ENCODE measurements at places on chromosomes 5 and 9.

GRCh38 chr5:115214541-115214940 lies 44.8 kb upstream of the TRIM36 start:
- no peak for DNase-seq

GRCh38 chr5:119409235-119409815 lies 43.0 kb upstream of the HSD17B4 start:
- DNase-seq: no peak

DNA sequence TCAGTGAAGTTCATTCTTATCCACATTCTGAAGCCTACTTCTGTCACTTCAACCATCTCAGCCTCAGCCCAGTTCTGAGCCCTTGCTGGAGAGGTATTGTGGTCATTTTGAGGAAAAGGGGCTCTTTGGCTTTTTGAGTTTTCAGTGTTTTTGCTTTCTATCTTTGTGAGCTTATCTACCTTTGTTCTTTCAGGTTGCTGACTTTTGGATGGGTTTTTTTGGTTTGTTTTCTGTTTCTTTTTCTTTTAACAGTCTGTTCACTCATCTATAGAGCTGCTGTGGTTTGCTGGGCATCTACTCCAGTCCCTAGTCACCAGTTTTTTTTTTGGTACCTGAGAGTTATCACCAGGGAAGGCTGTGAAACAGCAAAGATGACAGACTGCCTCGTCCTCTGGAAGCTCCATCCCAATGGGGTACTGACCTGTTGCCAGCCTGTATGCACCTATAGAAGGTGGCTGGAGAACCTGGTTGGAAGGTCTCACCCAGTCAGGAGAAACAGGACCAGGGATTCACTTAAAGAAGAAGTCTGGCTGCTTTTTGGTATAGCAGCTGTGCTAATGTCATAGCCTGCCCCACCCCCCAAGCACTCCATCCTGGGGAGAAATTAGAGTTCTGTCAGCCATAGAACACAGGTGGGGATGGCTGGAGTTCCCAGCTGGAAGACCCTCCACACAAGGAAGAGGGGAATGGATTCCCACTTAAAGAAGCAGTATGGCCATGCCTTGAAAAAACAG lies 138.6 kb upstream of the TSLP start:
- DNase-seq: no peak

DNA sequence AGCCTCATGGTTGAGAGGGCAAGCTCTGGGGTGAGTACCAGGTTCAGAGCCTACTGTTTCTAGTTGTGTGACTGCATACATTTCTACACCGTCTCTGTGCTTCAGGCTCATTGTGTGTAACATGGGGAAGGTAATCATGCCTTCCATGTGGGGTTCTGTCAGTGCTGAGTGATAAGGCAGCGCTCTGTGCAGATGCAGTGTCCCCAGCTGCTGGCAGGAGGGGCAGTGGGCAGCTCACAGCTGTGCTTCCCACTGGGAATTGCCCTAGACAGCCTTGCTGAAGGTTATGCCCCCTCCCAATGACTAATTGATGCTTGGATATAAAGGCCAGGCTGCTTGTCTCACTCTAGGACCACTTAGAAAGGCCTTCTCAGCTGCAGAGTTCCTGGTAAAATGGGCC lies 121.8 kb upstream of the SAP30L start:
- DNase-seq: no peak

DNA sequence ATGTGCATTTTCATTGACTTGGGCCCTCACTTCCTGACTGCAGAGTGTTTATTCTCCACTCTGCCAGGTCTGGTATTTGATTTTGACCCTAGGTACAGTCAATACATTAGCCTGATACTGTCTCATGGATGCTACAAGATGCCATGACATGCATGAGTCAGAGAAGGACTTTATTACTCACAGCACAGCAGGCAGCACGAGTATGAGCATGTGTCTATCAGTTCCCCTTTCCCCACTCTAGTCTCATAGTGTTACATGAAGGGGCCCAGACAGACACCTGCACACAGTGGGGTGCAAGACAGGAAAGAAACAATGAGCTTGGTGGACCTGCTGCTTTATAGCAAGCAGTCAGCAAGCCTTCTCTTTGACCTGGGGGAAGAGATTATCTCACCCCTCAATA lies 19.6 kb downstream of the ITGA2 start:
- DNase-seq: no peak

- no peak for DNase-seq
Measured at GRCh38 chr9:132663117-132663516, 6.7 kb downstream of the DDX31 start.

DNA sequence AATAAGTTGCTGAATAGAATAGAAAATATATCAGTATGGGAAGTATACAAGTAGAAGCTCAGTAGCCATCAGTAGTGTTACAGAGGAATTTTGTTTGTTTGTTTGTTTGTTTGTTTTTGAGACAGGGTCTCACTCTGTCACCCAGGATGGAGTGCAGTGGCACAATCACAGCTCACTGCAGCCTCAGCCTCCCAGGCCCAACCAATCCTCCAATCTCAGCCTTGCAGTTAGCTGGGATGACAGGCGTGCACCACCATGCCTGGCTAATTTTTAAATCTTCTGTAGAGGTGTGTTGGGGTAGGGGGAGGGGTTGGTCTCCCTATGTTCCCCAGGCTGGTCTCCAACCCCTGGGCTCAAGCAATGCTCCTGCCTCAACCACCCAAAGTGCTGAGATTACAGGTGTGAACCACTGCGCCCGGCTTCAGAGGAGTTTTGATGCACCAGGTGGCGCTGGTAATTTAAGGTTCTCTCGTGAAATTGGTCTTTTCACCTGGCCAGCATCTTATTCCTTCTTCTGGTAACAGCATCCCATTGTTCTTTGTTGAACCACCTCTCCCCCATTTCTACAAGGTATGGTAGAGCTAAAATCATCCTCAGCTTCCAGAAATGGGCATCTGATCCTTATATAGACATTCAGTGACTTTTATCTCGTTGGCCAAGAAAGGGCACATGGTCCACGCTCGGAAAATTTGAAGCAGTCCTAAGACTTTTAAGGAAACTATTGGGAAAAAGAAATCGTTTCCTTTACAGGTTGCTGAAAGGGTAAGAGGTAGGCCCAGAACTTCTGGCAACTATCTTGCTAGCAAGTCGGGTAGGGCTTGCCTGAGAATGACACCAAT lies 157.1 kb downstream of the ARRDC3 start:
- DNase-seq: no peak

DNA sequence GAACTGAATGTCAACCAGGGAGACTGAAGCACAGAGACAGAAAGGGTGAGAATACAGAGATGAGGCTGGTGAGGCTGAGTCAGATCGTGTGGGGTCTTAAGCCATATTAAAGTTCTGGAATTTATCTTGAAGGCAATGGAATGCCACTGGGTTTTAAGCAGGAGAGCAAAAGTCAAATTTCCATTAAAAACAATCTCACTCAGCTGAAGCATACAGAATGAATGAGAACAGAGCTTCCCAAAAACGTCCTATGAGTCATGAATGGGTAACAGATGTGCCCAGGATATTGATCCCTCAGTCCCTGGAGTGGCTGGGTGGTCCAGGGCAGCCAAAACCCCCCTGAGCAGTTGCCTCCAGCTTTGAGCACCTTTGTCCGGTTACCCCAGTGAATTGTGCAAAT lies 44.9 kb downstream of the PFDN1 start:
- DNase-seq: no peak

DNA sequence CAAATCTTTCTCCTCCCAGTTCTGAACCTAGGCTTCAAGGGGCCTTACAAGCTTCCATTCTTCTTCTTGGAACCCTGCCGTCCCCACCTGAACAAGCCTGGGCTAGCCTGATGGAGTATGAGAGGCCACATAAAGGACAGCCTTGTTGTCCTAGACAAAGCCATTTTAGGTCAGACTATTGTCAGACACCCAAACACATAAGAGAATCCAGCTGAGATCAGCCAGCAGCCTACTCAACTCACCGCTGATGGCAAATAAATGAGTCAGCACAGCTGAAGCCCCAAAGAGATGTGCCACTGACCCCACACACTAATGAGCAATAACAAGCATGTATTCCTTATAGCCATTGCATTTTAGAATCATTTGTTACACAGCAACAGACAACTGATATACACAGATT lies 33.8 kb downstream of the SVEP1 start:
- DNase-seq: no peak

DNA sequence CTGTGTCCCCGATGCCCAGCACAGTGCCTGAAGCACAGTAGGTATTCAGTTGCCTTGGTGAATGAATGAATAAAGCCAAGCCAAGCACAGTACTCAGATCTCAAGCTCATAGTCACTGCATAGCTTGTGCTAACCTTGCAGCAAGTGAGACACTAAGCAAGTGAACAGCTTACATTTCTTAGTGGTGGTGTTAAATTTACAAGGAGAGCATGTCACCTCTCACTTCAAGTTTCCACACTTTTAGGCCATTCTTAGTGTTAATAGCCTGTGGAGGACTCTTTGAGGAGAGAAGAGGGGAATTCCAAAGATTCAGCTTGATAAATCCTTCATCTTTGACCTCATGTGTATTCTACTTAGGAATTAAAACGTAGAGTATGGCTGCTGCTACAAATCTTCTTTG lies 104.7 kb downstream of the C9orf152 start:
- no peak for DNase-seq

DNA sequence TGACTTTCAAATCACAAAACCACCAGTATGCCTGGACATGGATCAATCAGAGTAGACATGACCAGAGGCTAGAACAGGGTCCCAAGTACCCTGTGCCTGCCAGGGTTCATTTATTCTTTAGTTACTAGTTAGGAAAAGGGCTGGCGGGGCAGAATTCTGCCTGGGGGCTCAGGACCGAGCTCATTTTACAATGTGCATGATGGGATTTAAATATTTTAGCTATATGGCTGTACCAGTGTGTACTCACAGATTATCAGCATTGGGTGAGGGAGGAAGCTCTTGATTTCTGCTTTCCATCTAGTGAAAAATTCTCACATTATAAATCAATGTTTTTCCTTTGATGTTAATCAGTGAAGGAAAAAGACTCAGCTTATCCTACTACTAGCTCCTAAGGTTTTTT lies 1511.1 kb downstream of the EFNA5 start:
- no peak for DNase-seq

GRCh38 chr5:54460181-54460919 lies 4.9 kb downstream of the HSPB3 start:
- no peak for DNase-seq

- no peak for DNase-seq
Measured at GRCh38 chr5:377326-377981, 55.9 kb downstream of the AHRR start.

GRCh38 chr9:37187713-37188439 lies 67.5 kb downstream of the ZCCHC7 start:
- no peak for DNase-seq

DNA sequence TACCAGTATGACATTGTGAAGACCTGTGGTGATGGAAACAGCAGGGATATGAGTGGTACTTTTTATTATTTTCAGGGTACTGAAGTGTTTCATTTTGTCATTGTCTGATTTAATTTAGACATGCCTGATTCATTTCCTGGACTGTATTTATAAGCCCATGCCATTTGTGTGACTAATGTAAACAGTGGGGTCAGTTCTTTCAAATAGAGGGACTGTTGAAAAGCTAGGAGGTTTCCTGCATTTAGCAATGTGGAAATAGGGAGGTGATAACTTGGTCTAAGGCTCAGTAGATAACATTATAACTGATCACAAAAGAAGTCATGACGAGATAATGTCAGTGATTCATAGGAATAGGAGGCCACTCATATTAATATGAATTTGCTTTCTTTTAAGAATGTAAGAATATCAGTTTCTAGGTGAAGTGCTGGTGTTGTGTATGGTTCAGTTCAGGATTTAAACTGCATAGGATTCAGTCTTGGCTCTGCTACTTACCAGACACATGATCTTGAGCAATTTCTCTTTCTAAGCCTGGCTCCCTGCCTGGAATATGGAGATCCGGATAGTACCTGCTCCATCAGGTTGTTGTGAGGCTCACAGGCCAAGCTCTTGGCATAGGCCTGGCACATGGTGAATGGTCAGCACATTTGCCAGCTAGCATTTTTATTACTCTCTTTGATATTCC lies 7.5 kb downstream of the RASGRF2 start:
- no peak for DNase-seq

- no peak for DNase-seq
Measured at GRCh38 chr9:133869674-133870405, 122.3 kb downstream of the VAV2 start.

GRCh38 chr5:171157276-171157675 lies 151.8 kb upstream of the TLX3 start:
- no peak for DNase-seq

- no peak for DNase-seq
Measured at GRCh38 chr9:135045928-135046738, 41.3 kb upstream of the OLFM1 start.

DNA sequence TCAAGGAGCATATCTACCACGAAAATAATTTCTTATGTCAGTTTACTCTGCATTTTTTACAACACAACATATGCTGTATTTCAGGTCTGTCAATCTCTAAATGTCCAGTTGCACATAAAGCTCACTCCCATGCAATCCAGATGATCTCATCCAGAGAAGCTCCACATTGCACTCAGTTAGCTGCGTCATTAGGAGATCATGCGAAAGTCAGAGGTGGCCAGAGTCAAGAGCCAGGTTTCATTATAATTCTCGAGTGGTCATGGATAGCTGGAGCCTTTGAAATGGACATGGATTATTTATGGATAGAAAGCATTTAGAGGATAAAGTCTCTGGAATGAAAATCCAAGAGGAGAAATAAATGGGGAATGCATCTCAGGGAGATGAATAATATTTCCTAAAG lies 232.3 kb downstream of the GAS1 start:
- DNase-seq: no peak

- no peak for DNase-seq
Measured at GRCh38 chr5:133512896-133513295, 99.4 kb downstream of the FSTL4 start.

- peak; percentile 80 for DNase-seq
Measured at GRCh38 chr5:14257995-14258403, 114.9 kb downstream of the TRIO start.

DNA sequence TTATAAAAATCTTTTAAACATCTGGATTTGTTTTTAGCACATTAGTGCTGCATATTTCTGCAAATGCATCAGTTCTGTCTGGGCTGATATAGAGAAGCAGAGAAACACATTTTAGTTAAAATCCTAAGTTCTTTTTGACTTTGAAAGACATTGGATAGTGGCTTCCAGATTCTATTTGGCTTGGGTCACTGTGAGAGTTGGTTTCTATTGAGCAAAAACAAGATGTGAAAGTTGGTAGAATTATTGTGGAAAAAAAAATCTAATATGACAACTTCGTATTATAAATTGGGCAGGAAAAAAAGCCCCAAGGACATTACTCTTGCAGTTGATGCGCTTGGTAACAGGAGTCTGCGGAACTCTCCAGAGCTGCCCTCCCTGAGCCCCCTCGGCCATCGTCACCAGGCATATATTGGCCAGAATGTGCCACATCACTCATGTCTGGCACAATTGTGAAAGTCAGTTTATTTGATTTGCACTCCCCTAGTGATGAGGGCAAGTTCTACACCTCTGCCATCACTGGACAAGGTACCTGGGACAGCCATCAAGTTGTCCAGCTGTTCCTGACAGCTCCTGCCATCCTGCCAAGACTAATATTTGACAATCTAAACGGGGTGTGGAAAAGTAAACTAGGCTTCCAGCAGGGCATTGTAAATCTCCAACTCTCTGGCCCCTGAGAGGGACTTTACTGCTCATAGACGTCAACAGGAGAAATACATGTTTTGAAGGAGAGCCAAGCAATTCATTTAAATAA lies 334.5 kb downstream of the TENT4A start:
- no peak for DNase-seq

- DNase-seq: no peak
Measured at GRCh38 chr9:12739014-12739652, 35.7 kb upstream of the LURAP1L start.

GRCh38 chr9:10396615-10397014 lies 216.2 kb downstream of the PTPRD start:
- no peak for DNase-seq
